K562 (cell line): ENCODE measurements at places on chromosomes 4 and X.

DNA sequence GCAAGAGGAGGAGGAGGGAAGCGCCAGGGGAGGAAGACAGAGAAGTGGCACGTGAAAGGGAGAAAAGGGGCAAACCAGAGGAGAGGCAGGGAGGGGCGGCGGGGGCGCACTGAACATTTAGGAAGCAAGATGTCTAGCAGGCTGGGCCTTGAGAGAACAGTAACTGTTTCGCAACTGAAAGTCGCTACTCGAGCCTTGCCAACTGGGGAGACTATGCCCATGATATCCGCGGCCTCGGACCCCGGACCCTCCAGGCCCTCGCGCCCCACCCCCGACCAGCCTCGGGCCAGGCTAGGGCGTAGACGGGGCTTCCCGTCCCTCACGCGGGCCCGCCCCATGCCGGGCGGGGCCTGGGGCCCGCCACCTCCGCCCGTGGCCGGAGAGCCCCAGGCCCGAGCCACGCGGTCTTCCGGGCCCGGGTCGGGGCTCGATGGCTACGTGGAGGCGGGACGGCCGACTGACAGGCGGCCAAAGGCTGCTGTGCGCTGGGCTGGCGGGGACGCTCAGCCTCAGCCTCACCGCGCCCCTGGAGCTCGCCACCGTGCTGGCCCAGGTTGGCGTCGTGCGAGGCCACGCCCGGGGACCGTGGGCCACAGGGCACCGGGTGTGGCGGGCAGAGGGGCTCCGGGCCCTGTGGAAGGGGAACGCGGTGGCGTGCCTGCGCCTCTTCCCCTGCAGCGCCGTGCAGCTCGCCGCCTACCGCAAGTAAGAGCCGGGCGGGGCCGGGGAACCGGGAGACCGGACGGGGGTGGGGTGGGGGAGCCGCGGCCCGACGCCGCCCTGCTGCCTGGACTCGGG lies at the start of gene SLC25A43:
Gene SLC25A43 (plus strand): TSS at position 363 of the 798 bp plus-strand sequence. CDS start 68 bp downstream, at position 431.
- H3K27ac ChIP-seq, result peak within 1 kb of the TSS; percentile 74
- H3K27me3 ChIP-seq, result no peaks in the 10 kb centered on the region
- DNase-seq, result peak; percentile 86
- no peaks in the 10 kb centered on the region for H3K36me3 ChIP-seq
- H3K4me1 ChIP-seq, result peaks cover 11% of the 10 kb centered on the region; the same call in 2 of the 3 replicates
- H3K4me3 ChIP-seq, result peak within 1 kb of the TSS; percentile 47

DNA sequence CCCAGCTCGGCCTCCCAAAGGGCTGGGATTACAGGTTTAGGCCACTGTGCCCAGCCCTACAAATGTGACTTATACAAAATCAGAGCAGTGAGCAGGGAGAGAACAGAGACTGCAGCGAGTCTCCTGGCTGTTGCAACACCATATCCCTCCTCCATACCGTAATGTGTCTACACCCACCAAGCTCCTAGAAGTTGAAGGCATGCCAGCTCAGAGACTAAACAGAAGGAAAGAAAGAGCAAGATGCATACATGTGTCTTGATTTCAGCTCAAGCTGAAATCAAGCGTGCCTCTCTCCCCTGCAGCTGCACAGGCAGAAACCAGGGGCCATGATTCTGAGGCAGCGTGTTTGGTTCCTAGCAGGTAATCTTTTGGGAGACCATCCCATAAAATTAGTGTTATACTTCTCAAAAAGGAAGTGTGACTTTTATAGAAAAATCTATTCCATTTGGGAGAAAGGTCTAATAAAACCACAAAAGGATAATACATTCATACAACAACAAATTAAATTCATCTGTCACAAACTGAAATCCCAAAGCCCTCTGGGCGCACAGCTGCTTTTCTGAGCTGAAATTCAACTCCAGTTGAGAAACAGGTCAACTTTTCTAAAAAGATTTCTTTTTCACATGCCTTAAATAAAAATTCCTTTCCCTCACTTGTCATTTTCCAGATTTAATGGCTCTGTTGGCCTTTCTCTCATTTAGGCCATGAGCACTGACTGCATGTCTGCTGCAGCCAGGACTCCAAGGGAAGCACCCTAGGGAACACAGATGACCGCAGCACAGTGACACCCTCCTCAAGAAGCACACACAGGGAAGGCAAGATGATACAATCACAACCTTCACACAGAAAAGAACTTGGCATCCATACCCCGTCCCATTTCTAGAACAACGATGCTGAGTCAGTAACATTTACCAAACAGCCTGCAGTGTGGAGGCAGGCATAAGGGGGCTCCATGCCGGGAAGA lies 34.4 kb downstream of the AFAP1 start:
- H3K4me3 ChIP-seq, result no peak overlapping the region
- H3K27ac ChIP-seq, result no peak overlapping the region
- H3K4me1 ChIP-seq, result no peaks in the 10 kb centered on the region
- no peaks in the 10 kb centered on the region for H3K36me3 ChIP-seq
- no peak for DNase-seq

DNA sequence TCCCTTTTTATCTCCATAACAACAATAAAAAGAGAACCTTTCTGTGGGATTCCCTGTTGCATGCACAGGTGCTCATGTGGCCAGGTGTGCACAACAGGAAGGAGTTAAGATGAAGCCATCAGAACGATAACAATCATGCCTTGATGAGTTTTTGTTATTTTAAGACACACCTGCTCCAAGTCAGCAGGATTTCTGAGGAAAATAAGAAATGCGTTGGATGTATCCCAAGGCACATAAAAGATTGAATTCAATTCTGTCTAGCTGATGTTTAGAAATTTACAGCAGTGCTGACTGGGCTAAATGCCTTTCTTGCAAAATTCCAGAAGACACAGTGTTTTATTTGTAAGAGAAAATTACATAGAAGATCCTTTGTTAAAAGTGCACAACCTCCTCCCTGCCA lies 1678.2 kb downstream of the ARAP2 start:
- no peak overlapping the region for H3K4me3 ChIP-seq
- H3K4me1 ChIP-seq, result no peaks in the 10 kb centered on the region
- no peaks in the 10 kb centered on the region for H3K36me3 ChIP-seq

GRCh38 chr4:25531272-25531671 lies 124.4 kb upstream of the SLC34A2 start:
- H3K4me1 ChIP-seq, result no peaks in the 10 kb centered on the region
- DNase-seq, result no peak
- no peak overlapping the region for H3K4me3 ChIP-seq
- H3K27ac ChIP-seq, result no peak overlapping the region
- H3K36me3 ChIP-seq, result no peaks in the 10 kb centered on the region
- H3K27me3 ChIP-seq, result peaks cover 4% of the 10 kb centered on the region; the same call in 2 of the 3 replicates

GRCh38 chrX:140500441-140500840 lies 4.4 kb downstream of the SOX3 start:
- H3K4me1 ChIP-seq, result no peaks in the 10 kb centered on the region; the same call in 1 of the 2 replicates
- no peaks in the 10 kb centered on the region for H3K36me3 ChIP-seq
- no peak overlapping the region for H3K27ac ChIP-seq
- H3K4me3 ChIP-seq, result no peak overlapping the region
- H3K27me3 ChIP-seq, result no peaks in the 10 kb centered on the region

GRCh38 chr4:4627111-4627510 lies 85.3 kb upstream of the STX18 start:
- no peak for DNase-seq
- no peak overlapping the region for H3K4me3 ChIP-seq
- no peaks in the 10 kb centered on the region for H3K27me3 ChIP-seq
- no peaks in the 10 kb centered on the region for H3K36me3 ChIP-seq
- H3K27ac ChIP-seq, result no peak overlapping the region
- H3K4me1 ChIP-seq, result no peaks in the 10 kb centered on the region

DNA sequence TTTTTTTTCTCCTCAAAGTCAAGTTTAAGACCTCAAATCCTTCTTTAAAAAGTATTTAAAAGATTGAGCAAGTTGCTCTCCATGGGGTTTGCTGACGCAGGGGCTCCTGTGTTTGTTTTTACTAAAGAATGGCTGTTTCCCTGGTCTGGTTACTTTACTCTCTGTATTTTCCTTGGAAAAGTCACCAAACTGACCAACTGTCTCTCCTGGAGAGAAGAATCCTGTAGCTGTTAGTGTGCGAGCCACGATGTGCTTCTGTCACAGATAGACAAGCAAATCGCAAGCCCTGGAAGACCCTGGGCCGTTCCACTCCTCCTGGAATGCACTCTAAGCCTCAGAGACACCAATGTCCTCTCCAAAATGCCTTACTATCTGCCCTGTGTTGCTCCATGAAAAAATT lies 212.1 kb downstream of the CHIC2 start:
- no peak overlapping the region for H3K4me3 ChIP-seq
- no peaks in the 10 kb centered on the region for H3K27me3 ChIP-seq
- no peak overlapping the region for H3K27ac ChIP-seq
- no peaks in the 10 kb centered on the region for H3K4me1 ChIP-seq
- no peak for DNase-seq
- no peaks in the 10 kb centered on the region for H3K36me3 ChIP-seq

GRCh38 chrX:72652082-72652481 lies 62.0 kb downstream of the PHKA1 start:
- DNase-seq, result no peak
- no peak overlapping the region for H3K27ac ChIP-seq
- no peak overlapping the region for H3K4me3 ChIP-seq
- no peaks in the 10 kb centered on the region for H3K27me3 ChIP-seq
- no peaks in the 10 kb centered on the region for H3K4me1 ChIP-seq

- no peak overlapping the region for H3K4me3 ChIP-seq
- no peaks in the 10 kb centered on the region for H3K27me3 ChIP-seq
- H3K4me1 ChIP-seq, result no peaks in the 10 kb centered on the region
- no peak overlapping the region for H3K27ac ChIP-seq
- H3K36me3 ChIP-seq, result no peaks in the 10 kb centered on the region
Observed at GRCh38 chrX:132855780-132856341, 102.6 kb downstream of the HS6ST2 start.
